ENCODE measurements at places on chromosomes 6 and 20.

DNA sequence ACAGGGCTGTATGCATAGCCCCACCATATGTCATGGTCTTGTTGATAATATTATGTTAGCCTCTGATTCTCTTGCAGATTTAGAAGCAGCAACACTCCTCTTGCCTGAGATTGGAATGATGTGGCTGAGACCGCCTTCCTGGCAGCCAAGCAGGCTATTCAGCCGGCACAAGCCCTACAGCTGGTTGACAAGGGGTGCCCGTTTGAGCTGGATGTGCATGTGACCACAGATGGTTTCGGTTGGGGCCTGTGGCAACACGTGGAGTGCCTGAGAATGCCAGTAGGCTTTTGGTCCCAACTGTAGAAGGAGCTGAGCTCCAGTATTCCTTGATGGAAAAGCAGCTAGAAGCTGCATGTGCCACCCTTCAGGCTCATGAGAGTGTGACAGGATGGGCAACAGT lies 303.6 kb upstream of the POU3F2 start:
- no peak for DNase-seq

GRCh38 chr6:72966628-72967280 lies 258.5 kb downstream of the KHDC1L start:
- DNase-seq, result no peak

DNA sequence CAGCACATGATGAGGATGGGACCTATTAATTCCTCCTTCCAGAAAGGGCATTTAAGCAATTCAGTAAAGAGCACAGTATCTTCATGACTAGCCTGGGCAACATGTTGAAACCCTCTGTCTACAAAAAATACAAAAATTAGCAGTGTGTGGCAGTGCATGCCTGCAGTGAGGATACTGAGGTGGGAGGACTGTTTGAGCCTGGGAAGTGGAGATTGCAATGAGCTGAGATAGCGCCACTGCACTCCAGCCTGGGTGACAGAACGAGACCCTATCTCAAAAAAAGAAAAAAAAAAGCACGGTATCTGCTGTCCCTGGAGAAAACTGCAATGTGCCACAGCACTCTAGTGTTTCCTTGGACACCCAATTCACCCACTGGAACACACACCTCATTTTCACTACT lies 18.4 kb downstream of the SAMD3 start:
- DNase-seq, result no peak

DNA sequence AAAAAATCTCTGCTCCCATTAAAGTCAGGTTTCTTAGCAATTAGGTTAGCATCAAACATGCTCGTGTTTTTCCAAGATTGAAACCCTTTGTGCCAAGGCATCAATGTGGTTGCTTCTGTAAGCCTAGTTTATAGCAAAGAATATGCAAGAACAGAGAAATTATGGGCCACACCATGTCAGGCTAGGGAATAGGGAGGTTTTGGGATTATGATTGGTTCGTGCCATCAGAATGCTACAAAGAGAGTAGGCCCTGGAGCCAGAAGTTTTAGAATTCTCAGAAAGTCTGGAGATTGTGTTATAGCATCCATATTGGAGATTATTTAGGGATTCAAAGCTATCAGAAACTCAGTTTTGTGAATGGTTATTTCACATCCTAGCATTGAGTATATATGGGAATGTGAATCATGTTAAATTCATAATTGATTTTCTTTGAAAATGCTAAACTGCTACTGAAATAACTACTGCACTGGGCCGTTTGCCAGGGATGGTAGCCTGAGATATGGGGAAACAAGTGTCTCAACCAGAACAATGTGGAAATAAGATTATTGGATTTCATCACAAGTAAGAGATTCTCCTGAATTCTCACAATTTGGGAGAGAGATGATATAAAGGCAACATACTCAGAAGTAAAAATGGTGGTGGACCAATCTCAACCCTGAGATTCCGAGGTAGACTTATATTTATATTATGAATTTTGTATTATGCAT lies 45.3 kb downstream of the ZNF292 start:
- no peak for DNase-seq

- no peak for DNase-seq
These were observed 562.3 kb upstream of the BTBD3 start for GRCh38 chr20:11355345-11355744.

GRCh38 chr20:63333241-63333836 lies 27.8 kb downstream of the CHRNA4 start:
- DNase-seq, result no peak

GRCh38 chr6:111550953-111551352 lies 54.7 kb downstream of the TRAF3IP2 start:
- no peak for DNase-seq

DNA sequence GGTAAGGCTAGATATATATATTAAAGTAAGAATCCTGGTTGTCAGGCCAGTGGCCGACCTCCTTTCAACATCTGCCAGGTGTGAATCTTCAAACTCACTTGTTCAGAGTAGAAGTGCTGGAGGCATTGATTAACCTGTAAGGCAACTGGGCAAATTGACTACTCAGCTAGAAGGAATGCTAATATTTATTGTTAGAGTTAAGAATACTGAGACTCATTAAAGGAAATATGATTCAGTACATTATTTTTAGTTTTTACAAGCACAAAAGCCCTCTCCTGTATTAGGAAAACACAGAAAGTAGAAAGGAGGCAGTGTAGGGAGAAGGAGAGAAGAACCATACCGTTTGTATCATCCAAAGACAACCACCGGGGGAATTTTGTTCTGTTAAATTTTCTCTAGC lies 53.5 kb downstream of the RIPOR2 start:
- DNase-seq, result no peak

DNA sequence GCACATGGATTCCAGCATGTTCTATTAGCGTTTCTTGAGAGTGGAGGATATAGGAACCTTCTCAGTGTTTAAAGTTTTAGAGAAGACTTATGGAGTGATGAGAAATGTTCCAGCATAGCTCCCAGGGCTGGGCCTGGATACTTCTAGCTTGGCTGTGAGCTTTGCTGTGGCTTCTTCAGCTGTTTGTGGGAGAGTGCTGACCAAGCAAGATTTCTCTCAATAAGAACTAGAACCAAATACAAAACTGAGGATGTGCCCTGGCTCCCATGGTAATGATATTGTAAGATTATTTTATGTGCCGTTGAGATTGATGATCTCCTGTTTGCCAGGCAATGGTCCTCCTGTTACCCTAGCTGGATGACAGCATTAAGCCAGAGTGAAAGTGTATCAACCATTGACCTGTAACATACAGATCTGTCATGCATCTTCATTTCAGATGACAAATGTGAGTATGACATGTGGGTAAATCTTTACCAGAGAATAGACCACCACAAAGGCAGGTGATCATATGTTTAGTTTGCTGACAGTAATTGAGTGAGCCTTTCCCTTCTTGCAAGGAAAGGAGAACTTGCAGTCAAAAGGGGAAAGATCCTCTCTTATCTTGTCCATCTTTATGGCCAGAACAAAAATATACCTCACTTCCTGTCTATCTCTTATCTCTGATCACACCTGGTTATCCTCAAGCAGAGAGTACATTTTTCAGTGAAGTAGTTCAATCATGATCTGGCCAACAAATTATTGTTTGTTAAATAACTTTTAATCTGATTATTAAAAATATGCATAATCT lies 180.1 kb downstream of the SLC24A3 start:
- DNase-seq, result no peak

DNA sequence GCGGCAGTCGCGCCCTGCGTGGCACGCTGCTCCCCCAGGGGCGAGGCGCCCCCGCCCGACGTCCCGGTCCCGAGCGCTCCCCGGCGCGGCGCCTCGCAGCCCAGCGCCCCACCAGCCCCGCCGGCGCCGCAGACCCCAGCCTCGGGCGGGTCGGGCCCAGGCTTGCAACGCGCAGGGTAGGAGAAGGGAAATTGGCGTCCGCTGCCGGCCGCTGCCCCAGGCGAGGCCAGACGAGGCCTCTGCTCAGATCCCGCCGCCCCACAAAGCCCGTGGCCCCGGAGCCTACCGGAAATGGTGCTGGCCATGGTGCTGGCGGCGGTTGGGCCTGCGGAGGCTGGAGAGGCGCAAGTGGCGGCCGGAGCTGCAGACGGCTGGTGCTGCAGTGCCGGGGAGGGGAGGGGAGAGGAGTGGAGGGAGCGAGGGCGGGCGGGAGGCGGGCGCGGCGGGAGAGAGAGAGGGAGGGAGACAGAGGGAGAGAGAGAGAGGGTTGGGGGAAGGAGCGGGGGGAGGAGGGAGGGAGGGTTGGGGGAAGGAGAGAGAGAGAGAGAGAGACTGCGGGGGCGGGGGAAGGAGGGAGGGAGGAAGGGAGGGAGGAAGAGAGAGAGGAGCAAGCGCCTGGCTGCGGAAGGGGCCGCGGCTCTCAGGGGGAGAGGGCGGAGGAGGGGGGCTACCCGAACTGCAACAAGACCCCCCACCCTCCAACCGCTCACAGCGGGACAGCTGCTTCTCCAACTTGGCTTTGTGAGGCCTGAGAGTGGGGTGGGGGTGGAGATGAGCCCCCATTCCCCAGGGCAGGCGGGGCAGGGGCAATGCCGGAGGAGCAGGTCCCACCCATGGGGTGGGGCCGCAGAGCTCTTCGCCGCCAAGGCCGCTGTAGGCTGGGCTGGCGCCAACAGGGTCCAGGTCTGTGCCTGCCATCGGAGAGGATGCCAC lies at the start of gene STMN3:
Gene STMN3 (minus strand): TSS at position 384 of the 933 bp plus-strand sequence. CDS start 79 bp downstream, at position 305.
- DNase-seq, result peak; percentile 60

GRCh38 chr6:6006006-6006427 lies 708 bp downstream of the NRN1 start:
- no peak for DNase-seq

- DNase-seq, result no peak
These were observed 9.6 kb upstream of the ASIP start for GRCh38 chr20:34231634-34232033.

GRCh38 chr20:25252230-25252651 lies 4.4 kb downstream of the PYGB start:
- no peak for DNase-seq

DNA sequence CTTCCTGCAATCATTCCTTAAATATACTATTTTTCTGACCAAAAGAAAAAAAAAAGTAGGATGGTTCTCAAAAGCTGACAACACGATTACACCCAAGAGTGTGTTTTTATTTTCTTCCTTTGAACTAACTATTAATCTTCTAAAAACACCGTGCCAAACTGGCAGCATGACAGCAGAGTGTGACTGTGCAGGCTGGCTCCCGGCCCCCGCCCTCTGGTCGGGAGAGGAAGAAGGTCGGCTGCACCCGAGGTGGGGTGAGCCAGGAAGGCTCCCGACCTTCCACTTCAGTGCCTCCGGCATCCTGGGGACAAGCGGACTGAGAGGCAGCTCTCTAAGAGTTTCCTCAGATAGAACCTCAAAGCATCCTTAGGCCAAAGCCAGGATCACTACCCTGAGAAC lies 29.2 kb downstream of the SLC22A23 start:
- DNase-seq, result no peak

- DNase-seq, result no peak
These were observed 553.9 kb downstream of the PTPRT start for GRCh38 chr20:42635699-42636411.

DNA sequence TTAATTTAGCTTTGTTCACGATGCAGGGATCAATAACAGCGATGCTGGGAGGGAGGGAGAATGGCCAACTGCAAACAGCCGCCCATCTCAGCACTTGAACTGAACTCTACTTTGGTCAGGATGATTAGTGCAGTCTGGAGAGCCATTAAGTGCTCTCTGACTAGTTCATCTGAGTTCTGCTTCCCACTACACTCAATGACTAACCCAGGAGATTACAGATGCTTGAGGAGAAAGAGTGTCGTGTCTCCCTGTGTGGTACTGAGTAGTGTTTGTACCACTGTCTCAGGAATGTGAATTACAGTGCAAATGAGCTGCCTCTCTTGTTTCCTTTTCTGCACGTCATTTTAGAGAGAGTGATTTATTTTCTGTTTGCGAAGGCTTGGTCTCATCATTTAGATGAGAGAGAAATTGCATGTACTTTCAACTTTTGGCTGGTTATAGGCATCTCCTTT lies 23.5 kb downstream of the CARMIL1 start:
- DNase-seq, result no peak

DNA sequence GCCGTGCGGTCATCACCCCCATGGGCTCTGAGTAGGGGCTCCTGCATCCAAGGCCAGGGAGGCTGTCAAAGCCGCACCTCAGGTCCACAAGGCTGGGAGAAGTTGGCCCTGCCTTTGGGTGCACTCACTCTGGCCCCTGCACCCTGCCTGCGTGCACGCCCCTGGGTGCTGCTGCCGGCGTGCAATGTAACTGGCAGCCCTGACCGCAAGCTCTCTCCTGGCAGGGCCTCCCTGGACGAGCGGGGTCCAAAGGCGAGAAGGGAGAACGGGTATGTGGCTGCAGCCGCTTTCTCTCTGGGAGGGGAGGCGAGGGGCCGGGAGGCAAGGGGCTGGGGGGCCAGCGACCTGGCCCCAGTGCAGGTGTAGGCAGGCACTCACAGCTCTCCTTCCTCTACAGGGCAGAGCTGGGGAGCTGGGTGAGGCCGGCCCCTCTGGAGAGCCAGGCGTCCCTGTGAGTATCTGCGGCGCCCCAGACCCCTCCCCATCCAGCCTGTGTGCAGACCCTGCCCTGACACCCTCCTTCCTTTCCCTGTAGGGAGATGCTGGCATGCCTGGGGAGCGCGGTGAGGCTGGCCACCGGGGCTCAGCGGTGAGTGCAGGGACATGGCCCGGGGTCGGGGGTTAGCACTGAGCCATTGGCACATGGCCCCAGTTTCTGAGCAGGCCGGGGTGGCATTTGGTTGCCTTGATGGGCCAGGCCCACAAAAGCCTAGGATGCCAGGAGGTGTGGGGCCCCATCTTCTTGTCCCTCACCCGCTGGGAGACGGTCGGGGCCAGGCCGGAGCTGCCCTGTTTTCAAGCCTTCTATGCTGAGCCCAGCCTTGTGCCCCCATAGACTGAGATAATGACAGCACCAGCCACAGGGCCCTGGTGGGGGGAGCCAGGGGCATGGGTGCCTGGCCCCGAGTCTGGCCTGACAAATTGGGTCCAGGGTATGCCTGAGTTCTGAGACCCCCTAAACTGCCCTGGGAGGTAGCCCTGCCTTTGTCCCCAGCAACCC lies 12.7 kb downstream of the COL9A3 start:
- DNase-seq, result no peak

Data from right renal cortex interstitium (tissue), 3 donors.